ENCODE measurements at places on chromosomes 7 and 10.

GRCh38 chr10:73761781-73762180, 17.6 kb downstream of the SEC24C start:
- DNase-seq = no peak

DNA sequence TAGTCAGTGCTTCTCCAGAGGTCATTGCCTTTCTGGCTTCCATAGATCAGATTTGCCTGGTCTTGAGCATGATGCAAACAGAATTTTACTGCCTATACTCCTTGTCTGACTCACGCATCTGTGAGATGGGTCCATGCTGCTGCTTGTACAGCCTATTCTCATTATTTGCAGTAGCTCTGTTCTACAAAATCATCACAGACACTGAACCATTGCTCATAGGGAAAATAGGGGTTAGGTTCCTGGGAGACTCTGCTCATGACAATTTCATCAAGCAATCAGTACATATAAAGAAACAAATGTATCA, 7.4 kb upstream of the CREB3L2 start:
- DNase-seq = no peak

- DNase-seq = no peak
Observed at GRCh38 chr10:84375881-84376280, 47.5 kb downstream of the CCSER2 start.

DNA sequence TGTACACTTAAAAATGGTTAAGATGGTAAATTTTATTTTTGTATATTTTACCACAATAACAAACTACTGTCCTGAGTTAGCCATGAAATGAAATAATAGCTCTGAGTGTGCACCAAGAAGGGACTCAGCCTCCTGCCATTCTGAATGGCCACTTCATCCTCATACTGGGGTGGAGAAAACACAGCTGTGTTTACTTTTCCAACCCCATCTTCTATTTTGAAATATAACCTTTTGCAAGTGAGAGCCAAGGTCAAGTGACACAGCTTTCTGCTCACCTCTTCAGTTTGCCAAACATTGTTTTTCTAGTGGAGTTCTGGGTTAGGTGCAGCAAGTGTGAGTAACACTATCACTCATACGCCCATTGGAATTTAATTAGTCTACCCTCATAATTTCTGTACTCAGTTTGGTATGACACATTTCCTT, 107.4 kb upstream of the GLCCI1 start:
- no peak for DNase-seq

GRCh38 chr10:971150-971542, 17.1 kb upstream of the GTPBP4 start:
- DNase-seq = no peak

GRCh38 chr7:65951837-65952578, 30.0 kb downstream of the GUSB start:
- no peak for DNase-seq

GRCh38 chr7:30144657-30145306, 10.0 kb downstream of the MTURN start:
- DNase-seq = no peak

- DNase-seq = peak; percentile 88
Observed at GRCh38 chr7:24427048-24427447, 143.1 kb downstream of the NPY start.

DNA sequence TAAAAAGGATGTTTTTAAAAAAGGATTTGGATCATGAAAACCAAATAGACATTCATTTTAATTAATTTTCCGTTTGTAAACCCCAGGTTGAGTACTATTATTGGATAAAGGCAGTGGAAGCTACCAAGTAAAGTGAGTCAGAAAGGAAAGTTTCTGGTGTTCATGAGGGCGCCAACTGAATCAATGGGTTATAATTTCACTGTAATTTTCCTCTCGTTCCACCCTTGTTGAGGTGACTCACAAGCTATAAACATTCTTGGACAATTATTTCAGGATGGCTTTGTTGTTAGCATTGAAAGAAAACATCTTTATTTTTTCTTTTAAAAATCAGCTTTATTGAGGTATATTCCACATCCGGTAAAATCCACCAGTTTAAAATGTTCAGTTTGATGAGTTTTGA, 5.1 kb upstream of the FAM133B start:
- no peak for DNase-seq

DNA sequence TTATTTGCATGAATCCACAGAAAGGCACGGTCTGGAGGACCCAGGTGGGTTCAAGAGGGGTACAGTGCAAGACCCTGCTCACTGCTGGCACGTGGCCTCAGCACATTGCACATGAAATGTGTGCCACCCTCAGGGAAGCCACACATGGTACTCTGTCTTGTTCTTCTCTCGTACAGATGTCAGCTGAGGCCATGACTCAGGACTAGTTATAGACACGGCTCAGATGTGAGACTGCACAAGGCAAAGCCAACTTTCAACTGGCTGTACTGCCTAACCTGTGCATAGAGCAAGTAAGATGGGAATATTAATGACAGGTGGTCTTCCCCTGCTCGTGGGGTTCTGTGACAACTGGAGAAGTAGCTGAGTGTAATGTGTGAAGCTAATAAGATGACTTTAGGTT, 249.4 kb upstream of the CTBP2 start:
- no peak for DNase-seq

DNA sequence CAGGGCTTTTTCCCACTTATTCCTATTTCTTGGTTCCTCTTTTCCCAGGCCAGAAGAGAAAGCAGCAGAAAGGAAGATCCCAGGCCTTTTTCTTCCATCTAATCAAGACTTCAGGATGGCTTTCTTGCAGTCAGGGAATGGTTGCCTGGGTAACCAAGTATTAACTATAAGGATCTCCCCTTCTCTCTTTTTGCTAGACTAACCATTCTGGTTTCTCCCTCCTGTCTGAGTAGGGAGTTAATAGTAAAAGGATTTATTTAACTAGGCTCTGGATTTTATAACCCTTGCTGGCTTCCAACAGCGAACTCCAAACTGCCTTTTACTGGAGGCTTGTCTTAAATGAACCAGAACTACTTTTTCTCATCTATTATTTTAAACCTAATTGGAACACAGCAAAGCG, 90.4 kb downstream of the GRM8 start:
- DNase-seq = no peak

GRCh38 chr7:47147213-47147631, 434.7 kb downstream of the TNS3 start:
- no peak for DNase-seq

- no peak for DNase-seq
Observed at GRCh38 chr7:121005996-121006584, 17.6 kb downstream of the CPED1 start.
